ENCODE measurements at places on chromosomes 6 and 20.

- no peak for DNase-seq
Observed at GRCh38 chr6:31588871-31589650, 3.0 kb downstream of the LST1 start.

- DNase-seq: no peak
Observed at GRCh38 chr6:80331522-80331921, 225.1 kb downstream of the BCKDHB start.

GRCh38 chr6:11197175-11197536, 35.3 kb downstream of the NEDD9 start:
- no peak for DNase-seq

- DNase-seq: no peak
Observed at GRCh38 chr20:42957704-42958095, 232.0 kb downstream of the PTPRT start.

DNA sequence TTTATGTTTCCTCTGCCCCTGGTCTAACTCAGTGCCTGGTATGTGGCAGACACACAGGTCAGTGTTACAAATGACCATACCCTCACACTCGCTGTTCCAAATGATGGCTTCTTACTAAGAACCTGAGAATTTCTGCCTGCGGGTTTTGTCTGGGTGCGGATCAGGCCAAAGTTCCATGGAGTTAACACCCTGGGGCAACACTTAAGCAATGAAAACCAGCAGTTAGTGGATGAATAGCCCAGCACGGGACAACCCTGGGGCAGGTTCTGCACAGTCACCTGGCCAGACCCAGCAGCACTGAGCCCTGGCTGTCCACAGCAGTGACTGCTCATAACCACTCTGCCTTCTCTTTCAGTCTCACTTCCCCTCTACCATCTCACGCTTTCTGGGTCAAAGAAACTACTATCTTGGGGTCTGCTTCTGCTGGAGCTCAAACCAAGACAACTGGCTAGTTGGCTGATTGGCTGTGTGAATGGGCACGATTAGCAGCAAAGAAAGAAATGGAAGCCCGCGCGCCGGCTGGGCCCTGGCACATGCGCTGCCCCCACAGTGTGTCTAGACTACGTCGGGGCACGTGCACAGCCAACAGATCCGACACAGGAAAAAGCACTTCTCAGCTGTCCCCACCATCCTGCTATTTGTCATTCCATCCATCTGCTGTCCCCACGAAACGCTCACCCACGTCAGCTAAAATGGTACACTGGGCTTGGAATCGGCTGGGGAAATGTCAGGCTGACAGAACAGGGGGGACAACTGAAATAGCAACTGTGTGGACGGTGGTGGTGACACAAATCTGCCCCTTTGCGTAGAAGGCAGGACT, 36.6 kb downstream of the MGME1 start:
- no peak for DNase-seq

DNA sequence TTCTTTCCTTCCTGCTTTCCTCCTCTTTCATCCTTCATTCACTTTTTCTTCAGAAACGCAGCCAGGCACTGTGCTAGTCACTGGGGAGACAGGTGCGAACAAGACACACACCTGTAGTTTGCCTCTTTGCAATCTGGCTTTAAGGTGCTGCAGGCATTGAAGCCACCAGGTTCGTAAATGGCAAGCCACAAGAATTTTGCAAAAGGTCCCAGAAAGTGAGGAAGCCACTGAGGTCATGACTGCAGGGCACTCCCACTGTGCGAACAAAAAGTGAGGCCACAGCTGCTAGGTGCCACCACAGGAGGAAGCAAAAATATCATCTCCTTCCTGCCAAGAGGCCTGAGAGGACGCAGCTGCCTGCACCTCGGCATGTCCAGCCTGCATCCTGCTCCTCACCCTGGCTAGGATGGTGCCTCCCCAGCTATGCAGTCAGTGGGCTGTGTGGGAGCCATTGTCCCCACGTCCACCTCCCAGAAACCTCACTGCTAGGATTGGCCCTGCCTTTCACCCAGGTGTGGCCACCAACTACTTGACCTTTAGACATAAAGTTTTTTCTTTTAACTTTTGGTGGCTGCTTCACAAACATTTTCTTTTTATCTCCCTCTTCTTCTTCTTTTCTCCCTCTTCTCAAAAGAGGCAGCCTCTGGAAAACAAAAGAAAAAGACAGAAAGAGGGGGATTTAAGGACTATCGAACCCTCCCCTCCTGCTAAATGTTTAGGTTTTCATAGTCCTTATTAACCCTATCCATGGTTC, 230.8 kb downstream of the BCAS1 start:
- DNase-seq: peak; percentile 39

DNA sequence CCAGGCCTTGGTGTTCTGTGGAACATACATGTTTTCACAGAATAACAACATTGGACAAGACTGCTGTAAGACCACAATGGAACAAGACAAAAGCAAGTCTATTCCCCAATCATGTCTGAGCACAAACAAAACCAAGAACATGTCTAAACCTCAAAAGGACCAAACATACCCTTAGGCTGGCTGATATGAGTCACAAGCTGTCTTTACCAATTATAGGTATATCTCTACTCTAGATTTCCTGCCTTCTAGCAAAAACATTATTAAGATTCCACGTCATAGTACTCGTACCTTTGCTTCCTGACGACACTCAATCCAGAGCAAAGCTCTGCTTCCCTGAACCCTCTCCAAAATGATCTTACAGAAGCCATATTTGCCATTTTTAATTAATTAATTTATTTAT, 15.4 kb upstream of the L3MBTL1 start:
- DNase-seq: no peak

- DNase-seq: no peak
Observed at GRCh38 chr6:53648184-53648943, 17.2 kb downstream of the KLHL31 start.

- no peak for DNase-seq
Observed at GRCh38 chr6:113645986-113646385, 211.2 kb upstream of the MARCKS start.

GRCh38 chr6:111573892-111574797, 31.5 kb downstream of the TRAF3IP2 start:
- DNase-seq: no peak

GRCh38 chr20:62480318-62480717, 4.5 kb upstream of the GATA5 start:
- DNase-seq: no peak

DNA sequence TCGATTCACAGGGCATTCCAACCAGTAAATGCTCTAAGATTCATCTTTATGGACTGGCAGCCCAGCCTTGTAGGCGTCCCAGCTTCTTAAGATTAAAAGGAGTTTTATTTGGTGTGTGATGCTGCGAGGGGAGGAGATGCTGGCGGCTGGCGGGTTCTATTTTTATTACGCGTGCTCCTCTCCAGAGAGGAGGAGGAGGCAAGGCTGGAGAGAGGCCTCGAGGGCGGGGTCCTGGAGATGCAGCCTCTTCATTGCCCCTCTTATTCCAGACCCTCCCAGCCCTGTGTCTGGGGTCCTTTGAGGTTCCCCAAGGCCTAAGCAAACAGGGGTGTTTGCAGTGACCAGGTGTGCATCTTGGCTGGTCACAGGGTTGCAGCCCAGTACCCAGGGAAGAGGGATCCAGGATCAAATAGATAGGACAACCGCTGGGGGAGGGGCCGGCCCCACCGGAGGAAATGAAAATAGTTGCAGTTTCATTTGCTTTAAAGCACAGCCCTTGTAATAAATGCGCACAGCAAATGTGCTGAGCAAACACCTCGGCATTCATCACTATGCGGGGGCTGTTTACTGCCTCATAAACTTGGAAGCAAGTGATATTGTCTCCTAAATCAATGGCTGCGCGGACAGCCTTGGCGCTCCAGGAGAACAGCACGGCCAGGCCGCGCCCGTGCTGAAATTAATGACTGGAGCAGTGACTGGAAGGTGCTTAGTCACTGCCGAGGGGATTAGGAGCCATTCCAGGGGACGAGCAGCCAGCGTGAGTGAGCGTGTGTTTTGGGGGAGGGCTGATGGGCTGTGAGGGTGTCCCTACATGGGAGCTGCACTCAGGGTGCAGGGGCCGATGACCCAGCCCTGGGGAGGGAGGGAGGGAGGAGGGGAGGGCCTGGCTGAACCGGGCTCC, 83.0 kb downstream of the TMEM242 start:
- DNase-seq: no peak

- no peak for DNase-seq
Observed at GRCh38 chr6:145199961-145200360, 535.4 kb downstream of the EPM2A start.

GRCh38 chr20:64025101-64025825, 10.7 kb upstream of the C20orf204 start:
- DNase-seq: no peak

DNA sequence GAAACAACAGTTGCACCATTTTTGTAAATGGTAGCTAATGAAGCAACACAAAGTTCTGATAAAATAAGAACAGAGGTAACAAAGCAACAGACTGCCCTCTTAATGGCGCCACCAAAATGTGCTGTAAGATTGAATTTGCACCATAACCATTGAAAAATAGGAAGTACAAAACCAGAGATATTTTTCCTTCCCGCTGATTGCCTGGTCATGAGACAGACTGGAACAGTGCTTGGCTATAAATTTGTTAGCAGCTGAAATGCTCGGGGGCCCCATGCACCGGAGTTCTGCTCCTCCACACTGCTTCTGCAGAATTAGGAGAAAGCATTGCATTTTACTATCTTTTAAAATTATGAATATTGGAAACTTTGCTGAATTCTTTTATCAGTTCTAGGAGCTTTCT, 164.4 kb upstream of the QKI start:
- DNase-seq: no peak

- no peak for DNase-seq
Observed at GRCh38 chr20:42123981-42124473, 505.9 kb upstream of the CHD6 start.

Measured in effector memory CD4-positive, alpha-beta T cell (primary cell).